ENCODE measurements at places on chromosomes 5 and 9.

GRCh38 chr9:1702701-1703100 lies 312.4 kb upstream of the SMARCA2 start:
- DNase-seq, result no peak

GRCh38 chr5:135484674-135485086 lies 32.5 kb upstream of the TIFAB start:
- DNase-seq, result no peak

GRCh38 chr5:159887050-159887449 lies 29.2 kb upstream of the ADRA1B start:
- no peak for DNase-seq

GRCh38 chr5:181156758-181157157 lies 9.4 kb downstream of the OR2V2 start:
- no peak for DNase-seq

GRCh38 chr5:36657563-36657995 lies 51.2 kb downstream of the SLC1A3 start:
- DNase-seq, result no peak

- DNase-seq, result no peak
Measured at GRCh38 chr5:174801798-174802197, 77.4 kb downstream of the MSX2 start.

DNA sequence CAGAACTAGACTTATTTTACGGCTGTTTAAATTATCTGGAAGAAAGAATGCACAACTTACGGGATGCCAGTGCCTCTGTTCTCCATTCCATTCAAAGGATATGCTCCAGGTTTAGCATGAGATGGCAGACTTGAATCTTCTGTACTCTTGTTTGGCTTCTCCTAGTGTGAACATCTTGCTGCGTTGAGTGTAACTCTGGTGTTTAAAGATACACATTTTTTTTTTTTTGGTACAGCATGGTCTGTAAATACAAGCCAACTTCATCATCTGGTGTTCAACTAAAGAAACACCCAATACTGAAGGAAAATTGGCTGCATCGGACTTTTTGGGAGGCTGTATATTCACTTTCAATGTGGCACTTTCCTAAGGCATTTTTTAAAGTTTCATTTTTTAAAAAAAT lies 7.4 kb upstream of the MIER3 start:
- no peak for DNase-seq

- DNase-seq, result no peak
Measured at GRCh38 chr5:141848744-141849414, 29.3 kb downstream of the PCDH1 start.

GRCh38 chr9:129184596-129185122 lies 6.6 kb upstream of the IER5L start:
- DNase-seq, result no peak

DNA sequence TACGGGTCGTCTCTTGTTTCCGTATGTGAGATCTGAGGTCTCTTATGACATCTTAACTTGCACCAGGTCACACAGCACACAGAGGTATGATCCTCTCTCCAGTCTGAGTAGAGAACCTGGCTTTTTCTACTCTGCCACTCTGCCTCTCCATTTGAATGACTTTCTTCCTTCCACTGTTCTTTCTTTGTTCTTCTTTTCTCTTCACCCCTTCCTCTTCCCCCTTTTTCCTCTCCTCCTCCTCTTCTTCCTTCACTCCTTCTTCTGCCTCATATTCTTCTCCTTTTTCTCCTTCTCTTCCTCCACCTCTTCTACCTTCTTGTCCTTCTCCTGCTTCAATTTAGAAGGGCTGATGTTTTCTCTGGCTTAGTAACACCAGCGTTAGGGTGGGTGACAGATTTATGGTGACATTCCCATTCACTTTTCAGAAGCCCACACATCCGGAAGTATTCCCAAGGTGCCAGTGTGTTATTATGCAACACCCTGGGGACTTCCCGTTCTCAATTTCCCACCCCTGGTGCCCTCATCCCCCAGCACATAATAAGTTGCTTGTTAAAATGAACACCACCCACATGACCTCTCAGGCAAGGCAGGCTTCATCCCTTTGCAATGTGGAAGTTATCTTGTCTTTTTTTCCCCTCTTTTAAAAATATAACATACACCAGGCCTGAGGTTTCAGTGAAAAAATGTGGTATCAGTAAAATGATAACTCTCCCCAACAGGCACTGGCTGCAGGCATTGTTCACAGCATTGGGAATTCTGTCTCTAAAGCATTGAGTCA lies 122.0 kb downstream of the PAPPA start:
- no peak for DNase-seq

Measured in GM12878 (cell line).